Brain pericyte (primary cell): ENCODE measurements at places on chromosomes 1 and 21.

DNA sequence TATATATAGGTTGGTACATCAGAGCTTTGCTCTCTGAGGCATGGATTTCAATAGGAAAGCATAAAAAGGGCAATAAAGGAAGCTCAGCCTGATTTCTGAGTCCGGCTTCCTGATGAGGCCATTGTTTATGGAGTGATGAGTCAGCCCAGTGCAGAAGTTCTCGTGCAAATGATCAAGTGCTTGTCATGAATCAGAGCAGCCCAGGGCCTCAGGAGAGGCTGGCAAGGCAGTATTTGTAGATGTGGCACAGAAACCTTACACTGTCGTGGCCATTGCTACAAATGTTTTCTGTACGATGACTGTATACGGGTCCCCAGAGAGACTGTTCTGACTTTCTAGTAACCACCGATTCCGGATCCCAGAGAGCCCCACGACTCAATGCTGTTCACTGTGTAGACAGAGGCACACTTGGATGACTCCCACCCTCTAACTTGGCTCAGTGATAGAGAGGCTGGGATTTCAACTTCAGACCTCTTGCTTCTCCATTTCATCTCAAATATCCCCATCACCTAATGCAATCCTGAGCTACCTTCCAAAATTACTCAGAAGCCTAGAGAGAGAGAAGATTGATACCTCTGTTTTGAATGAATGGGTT, 26.8 kb downstream of the UMODL1 start:
- DNase-seq, result peak; percentile 85

DNA sequence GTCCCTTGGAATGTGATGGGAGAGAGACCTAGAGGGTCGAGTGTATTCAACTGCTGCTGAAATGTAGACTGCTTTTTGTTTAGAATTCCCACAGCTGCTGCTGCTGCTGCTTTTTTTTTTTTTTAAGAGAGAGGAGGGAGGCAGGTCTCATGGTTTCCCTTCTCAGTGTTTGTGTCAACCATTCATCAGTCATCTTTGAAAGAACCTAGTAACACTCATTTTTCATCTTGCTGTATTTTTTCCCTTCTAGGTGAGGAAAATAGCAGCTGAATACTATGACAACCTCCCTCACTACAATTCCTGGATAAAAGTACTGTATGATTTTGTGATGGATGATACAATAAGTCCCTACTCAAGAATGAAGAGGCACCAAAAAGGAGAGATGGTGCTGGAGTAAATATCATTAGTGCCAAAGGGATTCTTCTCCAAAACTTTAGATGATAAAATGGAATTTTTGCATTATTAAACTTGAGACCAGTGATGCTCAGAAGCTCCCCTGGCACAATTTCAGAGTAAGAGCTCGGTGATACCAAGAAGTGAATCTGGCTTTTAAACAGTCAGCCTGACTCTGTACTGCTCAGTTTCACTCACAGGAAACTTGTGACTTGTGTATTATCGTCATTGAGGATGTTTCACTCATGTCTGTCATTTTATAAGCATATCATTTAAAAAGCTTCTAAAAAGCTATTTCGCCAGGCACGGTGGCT, 9.2 kb downstream of the DEGS1 start:
- no peak for DNase-seq

DNA sequence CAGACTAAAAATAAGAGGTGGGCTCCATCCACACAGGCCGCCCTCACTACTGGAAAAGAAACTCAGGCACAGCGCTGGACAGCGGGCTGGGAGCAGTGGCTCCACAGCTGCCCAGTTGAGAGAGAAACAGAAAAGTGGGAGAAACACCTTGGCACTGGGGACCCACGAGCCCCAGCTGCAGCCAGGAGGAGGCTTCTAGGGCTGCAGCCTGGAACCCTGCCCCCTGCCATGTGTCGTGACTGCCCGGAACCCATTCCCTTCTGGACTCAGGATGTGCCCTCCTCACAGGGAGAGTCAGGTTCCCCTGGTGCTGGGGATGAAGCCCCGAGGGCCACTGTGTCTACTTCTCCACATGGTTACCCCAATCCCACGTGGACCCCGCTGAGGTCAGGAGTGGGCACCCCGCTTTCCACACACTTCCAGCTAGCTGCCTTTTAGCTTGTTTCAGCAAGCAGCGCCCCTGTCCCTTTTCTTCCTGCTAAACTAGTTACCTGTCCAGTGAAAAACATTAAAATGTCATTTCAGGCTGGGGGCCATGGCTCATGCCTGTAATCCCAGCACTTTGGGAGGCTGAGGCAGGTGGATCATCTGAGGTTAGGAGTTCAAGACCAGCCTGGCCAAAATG, 35.9 kb downstream of the PARP1 start:
- DNase-seq, result no peak

- DNase-seq, result no peak
Observed at GRCh38 chr1:46333300-46334029, 7.1 kb upstream of the NSUN4 start.

- DNase-seq, result no peak
Observed at GRCh38 chr1:201311356-201312011, 28.2 kb downstream of the PKP1 start.

DNA sequence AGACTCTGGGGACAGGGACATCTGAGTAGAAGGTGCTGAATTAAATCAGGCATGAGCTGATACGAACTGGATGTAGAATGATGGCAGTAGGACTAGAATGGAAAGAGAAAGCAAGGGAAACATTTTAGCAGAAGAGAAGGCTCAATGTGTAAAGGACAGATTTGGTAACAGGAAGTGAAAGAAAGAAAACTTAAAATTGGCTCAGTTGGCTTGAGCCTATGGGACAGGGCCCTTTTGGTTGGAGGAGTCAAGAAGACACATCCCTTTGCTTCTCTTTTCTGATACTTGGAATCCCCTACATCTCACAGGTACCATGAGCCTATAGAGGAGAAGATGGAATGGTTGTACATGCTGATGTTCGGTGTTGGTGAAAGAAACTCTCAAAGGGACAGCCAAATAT, 300.6 kb upstream of the PLXNA2 start:
- DNase-seq, result no peak

DNA sequence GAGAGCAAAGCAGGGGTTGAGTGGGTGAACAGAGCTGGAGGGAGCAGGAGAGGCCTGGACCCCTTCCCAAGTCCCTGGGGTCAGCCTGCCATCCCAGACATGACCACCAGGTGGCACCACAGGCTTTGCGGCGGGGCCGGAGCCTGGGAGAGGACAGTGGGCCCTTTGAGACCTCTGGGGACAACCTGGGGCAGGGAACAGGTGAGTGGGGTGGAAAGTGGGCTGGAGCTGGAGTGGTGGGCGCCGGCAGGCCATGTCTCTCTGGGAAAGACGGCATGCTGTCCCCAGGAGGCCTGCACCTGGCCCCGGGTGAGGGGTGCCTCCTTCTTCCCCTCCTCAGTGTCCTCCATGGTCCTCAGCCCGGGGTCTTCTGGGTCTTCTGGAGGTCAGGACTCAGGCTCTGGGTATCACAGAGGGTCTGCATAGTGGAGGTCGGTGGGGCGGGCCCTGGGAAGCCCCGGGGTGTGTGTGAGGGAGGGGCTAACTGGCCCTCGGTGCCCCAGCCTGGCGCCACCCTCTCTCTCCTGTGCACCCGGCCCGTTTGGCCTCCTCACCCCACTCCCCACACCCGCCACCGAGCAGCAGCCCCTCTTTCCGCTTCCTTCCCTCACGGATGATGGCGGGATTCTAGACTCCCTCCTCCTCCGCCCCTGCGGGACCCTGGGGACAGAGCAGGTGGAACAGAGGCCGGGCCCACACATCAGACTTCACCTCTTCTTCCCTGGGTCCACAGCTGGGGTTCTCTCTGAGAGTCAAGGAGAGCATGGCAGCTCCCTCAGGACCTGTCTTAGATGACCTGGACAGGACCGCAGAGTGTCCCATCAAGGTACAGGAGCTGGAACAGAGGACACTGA, 28.5 kb upstream of the PKP1 start:
- DNase-seq, result no peak

- DNase-seq, result no peak
Observed at GRCh38 chr21:29829564-29830275, 110.1 kb downstream of the GRIK1 start.

- DNase-seq, result no peak
Observed at GRCh38 chr1:153380711-153381110, 5.3 kb upstream of the S100A12 start.

- DNase-seq, result no peak
Observed at GRCh38 chr1:243268751-243269460, 13.1 kb downstream of the SDCCAG8 start.

GRCh38 chr1:92483610-92484471, 2.9 kb downstream of the GFI1 start:
- DNase-seq, result no peak

GRCh38 chr1:218031901-218032300, 253.2 kb upstream of the RRP15 start:
- DNase-seq, result no peak

- DNase-seq, result no peak
Observed at GRCh38 chr1:84379138-84379916, 19.0 kb upstream of the DNASE2B start.

DNA sequence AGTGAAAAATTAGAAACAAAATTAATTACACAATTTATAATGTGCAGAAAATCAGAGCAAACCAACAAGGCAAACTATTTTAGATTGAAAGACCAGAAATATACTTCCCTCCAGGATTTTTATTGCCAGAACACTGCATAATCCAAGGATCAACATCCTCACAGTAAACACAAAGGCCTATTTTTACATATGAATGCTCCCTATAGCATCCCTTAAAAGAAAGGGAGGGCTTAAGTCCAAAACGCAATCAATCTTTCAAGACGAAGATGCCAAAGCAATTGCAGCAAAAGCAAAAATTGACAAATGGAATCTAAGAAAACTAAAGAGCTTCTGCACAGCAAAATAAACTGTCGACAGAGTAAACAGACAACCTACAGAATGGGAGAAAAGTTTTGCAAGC, 18.6 kb upstream of the CHIA start:
- DNase-seq, result no peak

DNA sequence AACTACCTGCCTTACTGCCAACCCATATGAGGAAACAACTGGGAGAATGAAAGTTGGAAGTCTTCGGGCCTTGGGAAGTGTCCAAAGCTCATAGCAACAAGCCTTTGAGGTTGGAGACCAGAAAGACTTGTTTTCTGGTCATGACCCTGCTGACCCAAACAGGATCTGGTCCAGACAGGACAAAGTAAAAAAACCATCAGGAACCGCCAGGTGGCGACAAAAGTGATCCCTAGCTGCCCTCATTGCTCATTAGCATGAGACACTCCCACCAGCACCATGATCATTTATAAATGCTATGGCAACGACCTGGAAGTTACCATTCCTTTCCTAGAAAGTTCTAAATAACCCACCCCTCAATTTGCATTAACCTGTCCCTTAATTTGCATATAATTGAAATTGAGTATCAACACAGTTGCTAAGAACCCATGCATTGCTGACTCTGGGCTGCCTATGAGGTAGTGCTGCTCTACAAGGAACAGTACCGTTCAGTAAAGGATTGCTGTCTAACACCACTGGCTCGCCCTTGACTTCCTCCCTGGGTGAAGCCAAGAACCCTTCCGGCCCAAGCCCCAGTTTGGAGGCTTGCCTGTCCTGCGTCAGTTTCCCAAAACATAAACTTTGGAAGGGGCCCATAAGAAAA, 89.0 kb downstream of the URB2 start:
- DNase-seq, result no peak

DNA sequence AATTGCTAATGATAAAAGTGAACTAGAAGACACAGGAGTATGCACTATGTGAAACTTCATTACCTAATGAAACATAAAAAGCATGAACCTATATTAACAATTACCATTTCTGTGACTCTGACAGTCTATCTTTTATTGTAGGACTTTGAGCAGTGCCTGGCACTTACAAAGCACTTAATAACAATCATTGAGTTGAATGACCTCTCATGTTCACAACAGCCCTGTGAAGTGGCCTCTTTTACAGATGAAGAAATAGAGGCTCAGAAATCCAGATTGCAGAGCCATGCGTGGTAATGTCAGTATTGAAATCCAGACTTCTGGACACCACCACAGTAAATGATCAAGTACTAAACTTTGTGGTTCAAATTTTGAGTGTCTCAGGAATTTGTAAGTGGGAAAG, 326.4 kb downstream of the NTNG1 start:
- no peak for DNase-seq

GRCh38 chr1:160400223-160400645, at the start of gene VANGL2:
TSS of gene VANGL2 (plus strand) at chr1:160400564. CDS start at chr1:160415838, 15,274 bp downstream.
- no peak for DNase-seq

DNA sequence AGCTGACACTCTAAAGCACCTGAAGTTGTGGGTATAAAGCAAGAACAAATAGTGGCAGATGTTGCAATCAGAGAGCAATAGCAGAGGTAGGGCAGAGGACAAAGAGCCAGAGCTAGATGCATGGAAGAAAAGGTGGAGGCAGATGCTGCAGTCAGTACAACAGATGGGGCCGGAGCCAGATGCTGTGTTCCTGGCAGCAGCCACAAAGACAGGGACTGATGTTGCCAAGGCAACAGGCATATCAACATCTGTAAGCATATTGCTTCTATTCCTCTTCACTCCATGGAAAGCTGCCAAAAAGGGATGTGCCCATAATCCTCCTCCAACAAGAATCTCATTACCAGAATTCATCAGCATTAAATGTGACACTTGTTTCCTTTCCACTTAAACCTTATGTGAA, 108.0 kb downstream of the TNNI3K start:
- no peak for DNase-seq

GRCh38 chr1:1959840-1960479, 40.9 kb upstream of the TMEM52 start:
- DNase-seq, result no peak

DNA sequence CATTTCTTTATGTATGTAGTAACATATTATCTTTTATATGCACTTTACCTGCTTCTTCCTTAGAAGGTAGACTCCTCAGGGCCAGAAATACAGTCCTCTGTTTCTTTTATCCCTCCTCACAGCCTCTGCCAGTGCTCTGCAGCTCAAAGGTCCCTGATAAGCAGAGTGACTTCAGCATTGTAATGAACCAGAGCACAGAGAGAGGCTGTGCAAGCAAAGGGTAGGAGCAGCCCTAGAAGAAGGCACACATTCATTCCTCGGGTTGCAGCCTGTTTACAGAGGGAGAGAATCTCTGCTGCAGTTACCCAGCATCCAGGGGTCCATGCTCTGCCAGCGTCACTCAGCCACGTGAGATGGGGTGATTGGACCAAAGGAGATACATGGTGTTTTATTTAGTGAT, 101.1 kb downstream of the RHOU start:
- no peak for DNase-seq

DNA sequence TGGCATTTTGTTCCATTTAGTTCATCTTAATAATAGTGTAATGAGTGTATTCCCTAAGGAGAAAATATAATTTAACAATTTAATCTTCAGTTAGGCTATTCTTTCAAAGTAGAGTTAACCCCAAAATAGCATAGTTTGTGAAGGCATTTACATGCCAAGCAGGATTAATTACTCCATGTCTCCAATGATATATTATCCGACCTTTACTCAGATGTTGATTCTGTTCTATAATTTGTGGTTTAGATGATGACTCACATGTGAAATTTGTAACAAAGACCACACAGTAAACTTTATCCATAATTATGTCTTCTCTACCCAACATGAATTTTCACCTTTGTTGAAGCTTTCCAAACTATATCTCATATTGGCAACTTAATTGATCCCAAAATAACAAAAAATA, 2065.2 kb downstream of the MRPL39 start:
- no peak for DNase-seq
